ENCODE measurements at places on chromosomes 5 and 9.

DNA sequence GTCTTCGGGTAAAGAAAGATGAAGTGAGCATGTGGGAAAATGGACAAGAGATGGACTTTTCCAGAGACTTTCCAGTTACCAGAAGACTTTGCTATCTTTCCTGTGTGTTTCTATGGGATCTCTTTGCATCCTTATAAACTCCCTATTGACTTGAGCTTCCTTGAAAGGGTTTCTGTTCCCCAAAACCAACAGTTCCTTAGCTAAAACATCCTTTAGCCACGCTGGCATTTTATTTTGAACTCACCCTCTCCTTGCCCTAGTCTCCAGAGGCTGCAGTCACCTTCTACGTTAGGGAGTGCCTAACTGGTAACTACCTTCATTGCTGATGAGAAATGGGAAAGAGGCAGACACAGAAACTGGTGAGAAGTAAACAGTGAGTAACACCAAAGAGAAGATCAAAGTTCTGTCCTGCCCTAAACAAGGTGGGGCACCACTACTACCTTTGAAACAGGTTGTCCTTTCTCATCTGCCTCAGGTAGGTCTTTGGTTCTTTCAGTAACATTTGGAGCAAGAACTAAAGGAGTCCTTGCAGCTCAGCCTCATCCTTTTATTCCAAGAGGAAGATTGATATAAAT, 402.9 kb downstream of the ENC1 start:
- no peak for ATAC-seq

DNA sequence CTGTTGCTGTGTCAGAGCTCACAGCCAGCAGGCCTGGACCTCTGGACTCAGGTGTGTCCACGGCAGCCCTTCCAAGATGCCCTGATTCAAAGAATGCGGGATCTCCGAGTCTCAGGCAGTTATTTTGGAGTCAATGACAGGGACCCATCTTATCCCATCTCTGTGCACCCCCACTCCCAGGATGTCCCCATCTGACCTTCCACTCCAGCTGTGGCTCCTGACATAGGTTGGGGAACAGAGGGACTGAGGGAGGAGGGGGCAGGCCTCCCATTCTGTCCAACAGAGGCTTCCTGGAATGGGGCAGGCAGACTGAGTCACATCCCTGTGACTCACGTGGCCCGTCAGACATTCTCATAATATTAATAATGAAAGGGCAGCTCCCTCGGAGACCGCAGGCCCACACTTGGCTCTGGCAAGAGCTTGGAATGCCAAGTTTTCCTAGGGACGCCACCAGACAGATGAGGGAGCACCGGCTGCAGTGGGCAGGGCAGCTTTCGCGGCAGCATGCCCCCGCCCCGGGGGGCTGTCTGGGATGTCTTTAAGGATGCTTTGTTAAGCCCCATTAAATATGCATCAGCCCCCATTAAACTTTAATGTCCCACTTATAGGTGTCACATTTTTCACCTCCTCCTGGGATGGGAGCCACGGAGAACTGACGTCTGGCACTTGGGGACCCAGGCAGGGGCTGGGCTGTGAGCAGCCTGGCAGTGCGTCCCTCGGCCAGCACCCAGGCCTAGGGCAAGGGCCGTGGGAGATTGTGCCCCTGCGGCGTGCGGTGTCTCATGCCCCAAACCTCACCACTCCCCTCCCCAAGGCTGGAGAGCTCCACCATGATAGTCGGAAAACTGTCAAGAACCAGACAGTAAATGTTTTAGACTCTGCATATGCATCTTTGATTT, 23.6 kb upstream of the FIBCD1 start:
- ATAC-seq = no peak

DNA sequence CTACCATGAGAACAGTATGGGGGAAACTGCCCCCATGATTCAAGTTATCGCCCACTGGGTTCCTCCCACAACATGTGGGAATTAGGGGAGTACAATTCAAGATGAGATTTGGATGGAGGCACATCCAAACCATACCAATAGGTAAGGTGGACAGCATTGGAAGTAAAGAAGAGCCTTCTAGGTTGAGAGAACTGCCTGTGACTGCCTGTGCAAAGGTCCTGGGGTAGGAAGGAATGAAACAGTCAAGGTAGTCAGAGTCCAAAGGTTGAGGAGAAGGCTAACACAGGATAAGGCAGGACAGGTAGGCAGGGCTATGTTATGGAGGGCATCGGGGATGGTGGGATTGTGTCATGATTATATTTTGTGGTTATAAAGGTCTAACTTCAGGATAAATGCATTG, 6.1 kb downstream of the GDA start:
- no peak for ATAC-seq

- no peak for ATAC-seq
These were observed 456.9 kb downstream of the TMEM232 start for GRCh38 chr5:110269478-110270142.

DNA sequence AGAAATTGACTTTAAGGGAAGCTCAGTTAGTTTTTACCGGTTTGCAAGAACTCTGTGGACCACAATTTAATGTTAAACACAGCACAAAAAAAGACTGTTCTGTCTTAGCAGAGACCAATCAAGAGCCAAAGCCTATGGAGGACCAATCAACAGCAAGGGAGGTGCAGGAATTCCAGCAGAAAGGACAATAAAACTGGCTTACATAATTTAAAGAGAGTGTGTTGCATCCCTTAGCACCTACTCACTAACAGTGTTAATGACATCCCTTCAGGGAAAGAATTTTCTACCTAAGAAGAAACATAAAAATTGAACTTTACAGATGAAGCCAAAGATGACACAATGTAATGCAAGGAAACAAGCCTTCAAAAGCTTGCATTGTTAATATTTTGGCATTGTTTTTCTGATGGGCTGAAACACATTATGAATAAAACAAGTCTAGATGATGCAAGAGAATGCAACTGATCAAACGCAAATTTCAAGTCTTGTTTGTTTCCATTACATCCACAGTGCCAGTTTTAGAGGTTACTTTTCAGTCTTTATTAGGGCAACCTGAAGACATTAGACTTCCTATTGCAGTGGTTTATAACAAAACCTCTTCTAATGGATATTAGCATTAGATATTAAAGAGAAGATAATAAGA, 111.3 kb upstream of the FST start:
- no peak for ATAC-seq

DNA sequence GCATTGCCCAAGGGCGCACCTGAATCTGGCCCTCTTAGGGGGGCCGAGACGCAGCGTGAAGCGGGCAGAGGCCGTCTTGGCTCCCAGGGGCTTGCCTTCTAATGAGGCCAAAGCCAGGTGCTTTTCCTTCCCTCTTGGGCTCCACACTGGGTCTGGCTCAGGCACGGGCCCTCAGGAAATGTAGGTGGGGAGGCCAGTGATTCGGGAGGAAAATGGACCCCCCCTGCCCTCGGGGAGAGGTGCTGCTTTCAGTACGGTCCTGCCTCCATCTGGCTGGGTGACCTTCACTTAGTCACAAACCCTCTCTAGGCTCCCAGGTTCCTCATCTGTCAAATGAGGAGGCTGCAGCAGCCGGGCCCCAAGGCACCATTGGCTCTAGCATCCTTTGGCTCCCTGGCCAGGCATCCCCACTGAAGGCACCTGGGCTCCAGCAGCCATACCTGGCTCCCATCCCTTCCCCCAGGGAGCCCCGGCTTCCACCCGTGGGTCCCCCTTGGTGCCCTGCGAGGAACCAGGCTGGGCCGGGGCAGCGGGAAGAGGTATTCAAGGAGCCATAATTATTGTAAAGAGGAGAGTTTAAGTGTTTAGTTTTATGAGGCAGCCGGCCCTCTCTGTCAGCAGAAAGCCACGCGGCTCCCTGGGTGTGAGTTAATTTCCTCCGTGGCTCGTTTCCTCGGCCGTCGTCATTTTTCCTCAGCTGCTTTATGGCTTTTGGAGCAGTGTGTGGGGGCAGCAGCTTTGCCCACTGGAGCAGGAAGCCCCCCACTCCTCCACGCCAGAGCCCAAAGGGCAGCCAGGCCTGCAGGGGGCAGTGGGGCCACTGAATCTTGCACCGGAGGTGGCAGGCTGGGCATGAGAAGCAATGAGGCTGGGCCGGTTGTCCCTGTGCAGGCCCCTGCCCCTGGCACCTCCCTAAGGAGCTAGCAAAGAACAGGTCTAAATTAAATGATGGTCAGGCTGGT, 24.9 kb upstream of the UNC5A start:
- no peak for ATAC-seq

GRCh38 chr5:56298336-56299090, 65.4 kb upstream of the ANKRD55 start:
- no peak for ATAC-seq

Measured in stimulated activated memory B cell treated with anti-CD40 and anti-IgM and Interleukin-4, amounts not matched to agents 10 μg/mL and 1 μg/mL and 100 μg/mL, for 72 hours (primary cell).